NCI-H1417 (cell line): ENCODE measurements at places on chromosomes 13 and 19.

- peak; percentile 40 for DNase-seq
These were observed 41.7 kb downstream of the TNFSF11 start for GRCh38 chr13:42615691-42616090.

- DNase-seq: peak; percentile 58
These were observed 5.3 kb downstream of the NECTIN2 start for GRCh38 chr19:44851427-44851826.

GRCh38 chr13:109971006-109971405, 184.6 kb upstream of the IRS2 start:
- no peak for DNase-seq

DNA sequence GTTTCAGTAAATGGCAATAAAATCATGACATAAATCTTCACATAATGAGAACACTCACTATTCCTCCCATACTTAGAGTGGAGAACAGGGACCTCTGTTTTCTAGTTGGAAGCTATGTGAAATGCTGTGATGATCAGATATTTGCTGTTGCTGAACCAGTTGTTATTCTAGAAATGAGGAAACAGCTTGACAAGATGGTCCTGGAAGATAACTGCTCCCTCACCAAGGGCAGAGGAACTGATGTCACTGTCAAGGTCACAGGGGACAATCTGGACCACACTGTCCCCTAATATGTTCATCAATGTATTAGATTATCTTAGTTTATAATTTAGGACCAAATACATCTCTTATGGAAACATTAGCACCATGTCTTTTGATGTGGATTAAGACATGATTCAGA, 1173.3 kb downstream of the PCDH17 start:
- no peak for DNase-seq

DNA sequence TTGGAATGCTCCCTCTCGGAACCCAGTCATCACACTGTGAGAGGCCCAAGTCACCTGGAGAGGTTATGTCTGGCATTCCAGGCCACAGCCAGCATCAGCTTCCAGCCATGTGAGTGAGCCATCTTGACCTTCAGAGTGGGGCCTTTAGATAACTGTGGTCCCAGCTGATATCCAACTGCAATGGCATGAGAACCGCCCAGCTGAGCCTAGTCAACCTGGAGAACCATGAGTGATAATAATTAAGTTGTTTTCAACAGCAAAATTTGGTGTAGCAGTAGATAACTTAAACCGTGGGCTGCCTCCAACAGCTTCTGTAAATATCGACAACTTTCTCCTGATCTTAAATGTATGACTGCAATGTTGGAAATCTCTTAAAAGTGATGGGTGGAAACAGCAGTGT, 24.6 kb downstream of the DYRK1B start:
- DNase-seq: no peak

DNA sequence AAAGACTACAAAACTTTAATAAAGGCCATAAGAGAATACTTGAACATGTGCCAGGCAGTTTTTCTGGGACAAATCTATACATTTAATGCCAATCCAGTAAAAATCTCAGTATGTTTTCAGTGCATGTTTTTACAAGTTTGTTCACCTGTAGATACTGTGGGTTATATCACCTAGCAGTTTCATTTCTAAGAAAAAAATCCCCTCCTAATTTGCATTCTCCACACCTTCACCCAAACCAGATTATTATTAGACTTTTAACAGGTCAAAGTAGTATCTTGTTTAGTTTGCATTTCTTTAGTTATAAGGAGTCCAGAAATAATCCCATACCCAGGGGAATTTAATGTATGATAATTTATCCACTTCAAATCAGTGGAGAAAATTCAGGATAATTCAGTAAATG, 17.0 kb upstream of the LPAR6 start:
- DNase-seq: no peak

DNA sequence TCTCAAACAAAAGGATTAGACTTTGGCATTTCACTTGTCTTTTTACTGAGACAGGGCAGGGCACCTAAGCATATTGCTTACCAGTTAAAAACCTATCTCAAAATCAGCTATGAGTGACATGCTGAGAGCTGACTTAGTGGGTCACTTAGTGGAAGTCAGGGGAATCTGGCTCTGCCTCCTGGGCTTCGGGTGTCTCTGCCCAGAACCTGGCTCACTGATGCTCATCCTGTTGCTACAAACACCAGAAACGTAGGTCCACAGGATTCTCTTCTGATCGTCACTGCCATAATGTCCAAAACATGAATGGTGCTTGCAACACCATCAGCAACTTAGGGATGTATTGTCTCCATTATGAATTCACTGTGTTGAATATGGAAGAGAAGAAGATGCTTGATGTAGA, 276.1 kb downstream of the ITGBL1 start:
- no peak for DNase-seq

- peak; percentile 86 for DNase-seq
These were observed 122.5 kb downstream of the GPC5 start for GRCh38 chr13:91520952-91521351.

- no peak for DNase-seq
These were observed 1.4 kb downstream of the ECH1 start for GRCh38 chr19:38830039-38830733.

DNA sequence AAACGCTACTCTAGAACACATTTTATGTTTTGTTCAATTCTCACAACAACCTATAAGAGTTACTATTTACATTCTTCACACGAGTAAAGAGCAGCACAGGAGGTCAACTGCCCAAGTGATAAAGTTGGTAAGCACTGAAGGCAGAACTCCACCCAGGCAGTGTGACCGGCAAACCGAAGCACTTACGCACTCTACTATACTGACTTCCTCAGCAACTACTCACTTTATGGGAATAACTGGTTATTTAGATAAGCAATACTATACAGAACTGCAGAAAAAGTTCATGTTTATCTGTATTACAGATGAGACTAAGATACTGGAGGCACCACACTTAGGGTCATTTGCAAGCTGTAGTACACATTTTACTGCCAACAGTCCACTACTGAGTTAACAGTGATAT, 28.8 kb downstream of the FOXO1 start:
- DNase-seq: no peak

- no peak for DNase-seq
These were observed 217.0 kb downstream of the NBEA start for GRCh38 chr13:35159041-35159440.

DNA sequence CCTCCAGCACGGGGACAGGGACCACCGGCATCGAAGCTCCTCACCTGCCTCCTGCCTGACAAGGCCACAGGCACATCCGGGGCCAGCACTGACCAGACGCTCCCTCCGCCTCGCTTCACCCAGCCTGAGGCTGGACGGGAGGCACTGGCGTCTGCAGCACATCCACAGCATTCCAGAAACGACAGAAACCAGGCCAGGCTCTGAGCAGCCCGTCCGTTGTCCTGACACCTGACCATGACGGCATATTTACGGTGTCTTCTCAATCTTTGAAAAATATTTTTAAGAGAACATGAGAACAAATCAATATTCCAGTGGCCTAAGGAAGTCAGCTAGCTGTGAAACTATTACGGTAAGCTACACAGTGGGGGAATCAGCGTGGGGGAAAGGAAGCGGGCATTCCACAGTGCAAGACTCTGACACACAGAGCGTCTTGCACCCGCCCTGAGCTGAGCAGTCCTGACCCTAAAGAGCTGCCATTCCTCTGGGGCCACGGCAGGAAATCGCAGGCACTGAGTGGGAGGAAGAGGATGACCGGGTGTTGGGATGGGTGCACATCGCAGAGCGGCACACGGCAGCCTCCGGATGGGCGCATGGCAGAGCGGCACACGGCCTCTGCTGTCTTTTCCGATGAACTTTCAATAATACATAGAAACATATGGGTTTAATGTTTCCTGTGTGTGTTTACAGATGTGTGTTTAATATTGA, 26.8 kb downstream of the RASA3 start:
- DNase-seq: no peak

GRCh38 chr13:110560601-110561343, 750 bp downstream of the RAB20 start:
- DNase-seq: peak; percentile 75

DNA sequence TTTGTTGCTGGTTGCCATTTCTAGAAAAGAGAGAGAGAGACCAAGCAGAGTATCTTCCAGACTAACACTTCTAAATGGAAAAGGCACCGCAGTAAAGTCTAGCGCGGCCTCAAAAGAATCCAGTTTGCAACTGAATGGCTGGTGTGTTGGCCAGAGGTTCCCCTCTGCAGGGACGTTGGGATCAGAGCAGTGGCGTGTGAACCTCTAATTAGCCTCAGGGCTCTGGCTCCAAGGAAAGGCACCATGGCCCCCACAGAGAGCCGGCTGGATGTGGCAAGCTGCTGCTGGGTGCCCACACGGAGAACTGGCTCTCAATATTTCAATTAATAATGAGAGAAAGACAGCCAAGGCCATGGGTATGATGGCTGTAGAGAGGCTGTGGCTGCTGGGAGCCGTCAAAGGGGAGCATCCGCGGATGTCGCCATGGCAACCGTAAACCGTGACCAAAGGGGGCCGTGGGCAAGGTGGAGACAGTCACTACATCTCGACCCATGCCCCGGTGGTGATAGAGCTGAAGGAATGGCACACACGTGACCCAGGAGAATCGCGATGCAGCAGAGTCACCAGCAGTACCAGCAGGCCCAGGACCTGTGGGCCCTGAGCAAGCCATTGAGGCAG, 9.5 kb downstream of the VSTM2B start:
- DNase-seq: no peak

- DNase-seq: no peak
These were observed at the start of gene SLC6A16 for GRCh38 chr19:49324801-49325576. Gene SLC6A16, minus strand, starts transcription at chr19:49325191. Its CDS starts 13,844 bp downstream, at chr19:49311347.

GRCh38 chr19:28981518-28981917, 231.4 kb downstream of the UQCRFS1 start:
- DNase-seq: no peak

DNA sequence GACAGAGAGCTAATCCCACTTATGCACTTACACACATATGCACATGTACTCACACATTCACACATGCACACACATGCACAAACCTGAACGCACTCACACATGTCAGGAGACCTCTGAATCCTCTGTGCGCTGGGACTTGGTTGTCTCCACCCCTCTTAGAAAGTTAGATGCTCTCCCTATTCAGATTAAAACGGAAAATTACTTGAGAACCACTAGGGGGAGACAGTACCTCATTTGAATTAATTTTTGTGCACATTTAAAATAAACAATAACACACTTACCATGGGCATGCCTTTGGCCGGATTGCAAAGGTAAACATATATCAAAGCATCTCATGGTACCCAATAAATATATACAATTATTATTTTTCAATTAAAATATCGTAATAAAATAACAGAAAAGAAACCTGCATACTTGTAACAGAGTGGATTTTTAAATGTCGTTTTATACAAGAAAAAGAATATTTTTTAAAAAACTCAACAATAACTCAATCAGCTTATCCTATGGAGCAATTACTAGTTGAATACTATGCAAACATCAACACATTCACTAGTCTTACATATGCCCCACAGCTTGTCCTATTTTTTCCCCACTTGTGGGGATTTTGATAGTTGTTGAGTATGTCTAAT, 9.5 kb upstream of the LILRB4 start:
- peak; percentile 27 for DNase-seq

- no peak for DNase-seq
These were observed 114.7 kb upstream of the MCF2L start for GRCh38 chr13:112854321-112854720.
